Esophagus squamous epithelium (tissue), 5 donors: ENCODE measurements at places on chromosomes 13 and 19.

DNA sequence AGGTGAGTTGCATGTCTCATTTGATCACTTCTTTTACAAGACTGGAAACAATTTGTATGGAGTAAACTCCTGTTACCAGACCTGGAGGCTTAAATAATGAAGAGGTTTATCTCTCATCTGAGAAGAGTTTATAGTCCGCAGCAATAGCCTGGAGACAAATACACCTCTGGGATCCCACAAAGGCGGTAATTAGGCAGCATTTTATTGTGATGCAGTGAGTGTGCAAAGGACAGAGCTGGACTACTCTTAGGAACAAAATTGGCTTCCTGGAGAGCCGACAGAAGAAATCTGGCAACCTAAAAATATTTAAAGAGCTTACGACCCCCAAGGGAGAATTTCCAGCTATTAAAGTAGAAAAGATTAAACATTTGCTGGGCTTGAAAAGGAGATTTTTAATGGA lies 11.8 kb upstream of the KATNAL1 start:
- no peak for DNase-seq

DNA sequence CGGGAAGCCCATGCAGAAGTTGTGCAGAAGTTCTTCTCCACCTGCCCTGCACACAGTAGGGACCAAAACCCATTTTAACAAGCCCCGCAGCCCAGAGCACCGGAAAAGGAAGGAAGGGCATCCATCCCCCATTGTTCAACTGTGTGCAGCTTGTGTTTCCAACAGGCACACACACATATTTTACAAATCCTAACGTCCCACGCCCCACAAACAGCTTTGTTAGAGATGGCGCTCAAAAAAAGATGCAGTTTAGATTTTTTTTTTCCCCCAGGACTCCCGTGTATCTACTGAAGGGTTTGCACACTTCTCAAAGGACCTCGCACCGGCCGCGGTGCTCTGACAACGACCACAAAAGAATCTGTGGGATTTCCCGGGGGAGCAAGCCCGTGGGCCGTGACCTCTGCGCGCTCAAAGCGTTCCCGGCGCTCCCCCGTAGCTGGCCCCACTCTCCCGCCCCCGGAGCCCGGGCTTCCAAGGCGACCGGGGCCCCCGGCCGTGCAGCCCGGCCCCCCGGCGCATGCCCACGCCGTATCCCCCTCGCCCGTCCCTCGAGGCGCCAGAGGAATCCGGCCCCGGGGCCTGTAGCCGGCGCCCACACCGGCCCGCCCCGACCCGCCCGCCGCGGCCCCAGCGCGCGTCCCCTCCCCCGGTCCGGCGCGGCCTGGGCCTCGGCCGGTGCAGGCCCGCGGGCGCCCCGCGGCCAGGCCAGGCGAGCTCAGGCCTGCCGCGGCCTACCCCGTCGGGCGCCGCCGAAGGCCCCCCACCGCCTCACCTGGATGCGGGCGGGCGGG lies 523 bp downstream of the ELAVL1 start:
- no peak for DNase-seq

- DNase-seq: no peak
Measured at GRCh38 chr19:50833117-50833801, at the start of gene KLK15. Gene KLK15 (minus strand): TSS chr19:50833574. CDS start chr19:50831492, 2,082 bp downstream.

- no peak for DNase-seq
Measured at GRCh38 chr13:26457212-26457611, 100.3 kb upstream of the WASF3 start.

DNA sequence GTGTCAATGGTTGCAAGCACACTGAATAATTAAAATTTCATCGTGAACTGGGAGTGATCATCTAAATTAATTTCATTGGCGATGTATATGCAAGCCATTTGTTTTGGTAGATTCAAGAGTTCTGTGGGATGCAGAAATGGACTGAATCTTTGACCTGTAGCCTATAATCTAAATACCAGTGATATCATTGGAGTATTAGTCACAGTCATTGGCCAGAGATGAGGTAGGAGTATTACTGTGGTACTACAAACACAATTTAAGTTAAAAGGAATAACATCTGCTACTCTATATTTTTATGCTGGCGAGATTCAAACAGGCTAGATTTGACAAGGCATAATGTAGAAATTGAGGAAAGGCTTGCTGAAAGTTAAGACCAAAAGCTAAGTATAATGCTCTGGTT lies 14.0 kb downstream of the FRY start:
- no peak for DNase-seq

DNA sequence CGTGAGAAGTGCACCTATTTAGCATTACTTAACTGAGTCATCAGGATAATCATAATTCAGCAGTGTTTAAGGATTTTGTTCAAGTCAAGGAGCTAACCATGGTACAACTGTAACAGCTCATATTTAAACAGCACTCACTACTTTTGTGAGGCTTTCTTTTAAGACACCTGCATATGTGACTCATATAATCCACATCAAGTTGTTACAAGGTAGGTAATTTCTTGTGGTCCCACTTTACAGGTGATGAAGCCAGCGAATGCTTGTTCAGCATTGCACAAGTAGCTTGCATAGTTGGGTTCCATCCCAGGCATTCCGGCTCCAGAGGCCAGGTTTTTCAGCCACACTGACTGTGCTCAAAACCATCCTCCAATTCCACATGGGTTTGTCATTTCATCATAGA lies 569.2 kb downstream of the MYO16 start:
- no peak for DNase-seq

DNA sequence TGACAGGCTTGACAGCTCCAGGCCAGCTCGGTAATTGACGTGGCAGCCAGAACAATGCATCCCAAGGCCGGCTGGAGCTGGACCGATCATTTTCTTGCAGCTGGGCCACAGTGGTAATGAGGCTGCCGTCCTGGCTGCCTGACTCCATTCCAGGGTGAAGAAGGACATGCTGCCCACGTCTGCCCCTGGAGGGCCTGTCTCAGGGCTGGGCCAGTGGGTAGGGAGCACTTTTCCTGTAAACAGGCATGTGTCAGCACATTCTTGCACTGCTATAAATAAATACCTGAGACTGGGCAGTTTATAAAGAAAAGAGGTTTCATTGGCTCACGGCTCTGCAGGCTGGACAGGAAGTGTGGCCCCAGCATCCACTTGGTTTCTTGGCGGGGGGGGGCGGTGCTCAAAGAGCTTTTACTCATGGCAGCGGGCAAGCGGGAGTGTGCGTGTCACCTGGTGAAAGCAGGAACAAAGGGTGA lies 38.1 kb upstream of the KCTD15 start:
- no peak for DNase-seq

DNA sequence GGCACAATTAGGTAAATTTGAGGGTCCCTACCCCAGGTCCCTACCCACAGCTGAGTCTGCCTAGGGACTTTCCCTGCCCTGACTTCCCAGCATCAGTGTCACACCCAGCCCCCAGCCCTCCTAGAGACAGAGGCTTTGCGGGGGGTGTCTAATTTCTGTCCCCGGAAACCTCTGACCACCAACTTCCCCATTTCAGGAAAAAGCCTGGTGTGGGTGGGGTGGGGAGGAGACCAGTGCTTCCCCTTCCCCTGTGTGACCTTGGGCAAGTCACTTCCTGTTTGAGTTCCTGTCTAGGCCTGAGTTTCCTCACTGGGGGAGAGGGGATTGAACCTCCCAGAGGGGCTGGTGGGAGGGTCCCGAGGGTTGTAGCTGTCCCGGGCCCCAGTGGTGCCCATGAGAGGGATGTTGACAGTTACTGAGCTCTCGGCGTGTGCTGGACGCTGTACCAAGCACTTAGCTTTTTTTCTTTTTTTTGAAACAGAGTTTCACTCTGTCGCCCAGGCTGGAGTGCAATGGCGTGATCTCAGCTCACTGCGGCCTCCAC lies 7.9 kb downstream of the VASP start:
- no peak for DNase-seq

GRCh38 chr13:68261105-68261504 lies 1031.0 kb upstream of the PCDH9 start:
- no peak for DNase-seq

- no peak for DNase-seq
Measured at GRCh38 chr19:29395734-29396414, 129.9 kb upstream of the VSTM2B start.

- no peak for DNase-seq
Measured at GRCh38 chr19:54792814-54793213, 10.6 kb upstream of the KIR2DL4 start.

- DNase-seq: no peak
Measured at GRCh38 chr13:57813651-57814050, 182.1 kb downstream of the PCDH17 start.

GRCh38 chr19:3274942-3275582 lies 50.6 kb downstream of the CELF5 start:
- DNase-seq: no peak

DNA sequence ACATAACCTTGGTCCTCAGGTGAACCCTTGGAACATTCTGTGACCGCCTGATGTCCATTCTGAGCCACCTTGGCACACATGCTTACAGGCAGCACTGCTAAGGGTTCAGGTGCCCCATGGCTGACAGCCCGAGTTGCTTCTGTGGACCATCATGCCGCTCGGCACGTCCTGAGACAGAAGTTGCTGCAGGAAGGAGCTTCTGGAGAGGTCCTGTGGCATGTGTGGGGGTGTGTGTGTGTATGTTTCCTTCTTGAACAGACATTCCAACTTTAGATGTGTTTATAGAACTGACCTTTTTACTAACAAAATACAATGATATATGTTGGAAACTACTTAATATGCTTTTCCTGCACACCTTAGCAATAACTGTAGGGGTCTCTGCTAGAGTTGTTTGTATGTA lies 4.8 kb upstream of the C1QTNF9 start:
- no peak for DNase-seq

- DNase-seq: no peak
Measured at GRCh38 chr13:44932850-44933251, 56.4 kb downstream of the NUFIP1 start.

- no peak for DNase-seq
Measured at GRCh38 chr13:83710133-83710515, 172.2 kb downstream of the SLITRK1 start.

GRCh38 chr13:76463314-76463713 lies 422.9 kb downstream of the KCTD12 start:
- DNase-seq: no peak

DNA sequence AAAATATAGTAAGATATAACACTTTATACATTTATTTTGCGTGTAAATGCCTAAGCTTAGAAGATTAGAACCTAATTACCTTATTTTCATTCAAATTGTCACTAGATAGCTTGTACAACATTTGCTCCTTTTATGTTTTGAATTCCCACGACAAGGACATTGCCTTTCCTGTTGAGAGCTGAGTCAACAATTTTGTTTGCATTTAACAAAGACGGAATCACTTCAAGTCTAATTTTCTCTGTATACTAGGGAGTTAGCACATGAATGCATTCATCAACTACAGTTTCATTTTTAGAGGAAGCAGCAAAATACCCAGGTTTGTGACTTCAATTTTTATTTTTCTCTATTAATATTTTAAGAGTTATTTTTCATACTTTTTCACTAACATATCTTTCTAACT lies 48.7 kb upstream of the PCCA start:
- DNase-seq: no peak

GRCh38 chr13:95212983-95213850 lies 88.0 kb downstream of the ABCC4 start:
- no peak for DNase-seq

DNA sequence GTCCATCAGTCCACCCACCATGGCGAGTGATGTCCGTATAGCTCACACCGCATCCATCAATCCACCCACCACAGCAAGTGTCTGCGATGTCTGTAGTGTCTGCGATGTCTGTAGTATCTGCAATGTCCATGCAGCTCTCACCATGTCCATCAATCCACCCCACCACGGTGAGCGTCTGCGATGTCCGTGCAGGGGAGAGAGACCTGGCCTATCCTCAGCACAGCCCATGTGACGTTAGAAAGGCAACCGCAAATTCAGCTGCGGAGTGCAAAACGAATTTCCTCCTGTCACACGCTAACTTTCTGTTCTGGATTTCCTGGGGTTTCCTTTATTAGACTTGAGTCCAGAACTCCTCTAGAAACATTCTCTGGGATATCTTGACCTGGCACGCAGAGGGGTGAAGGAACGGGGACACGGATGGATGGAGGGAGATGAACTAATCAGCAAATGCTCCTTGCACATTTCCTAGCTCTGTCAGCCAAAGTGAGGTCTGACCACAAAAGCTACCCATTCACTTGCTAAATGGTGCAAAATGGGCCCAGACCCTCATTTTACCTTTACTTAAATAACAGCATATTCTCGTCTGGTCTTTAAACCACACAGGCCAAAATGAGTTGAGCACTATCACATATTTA lies 18.3 kb downstream of the RASA3 start:
- no peak for DNase-seq

GRCh38 chr13:28655561-28655960 lies 3.4 kb upstream of the POMP start:
- DNase-seq: no peak

DNA sequence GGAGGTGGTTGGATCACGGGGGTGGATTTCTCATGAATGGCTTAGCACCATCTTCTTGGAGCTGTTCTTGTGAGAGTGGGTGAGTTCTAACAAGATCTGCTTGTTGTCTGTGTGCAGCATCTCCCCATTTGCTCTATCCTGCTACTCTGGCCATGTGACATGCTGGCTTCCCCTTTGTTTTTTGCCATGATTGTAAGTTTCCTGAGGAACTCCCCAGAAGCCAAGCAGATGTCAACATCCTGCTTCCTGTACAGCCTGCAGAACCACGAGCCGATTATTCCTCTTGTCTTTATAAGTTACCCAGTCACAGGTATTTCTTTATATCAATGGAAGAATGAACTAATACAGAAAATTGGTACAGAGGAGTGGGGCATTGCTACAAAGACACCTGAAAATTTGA lies 2.3 kb upstream of the SIGLEC12 start:
- no peak for DNase-seq

- DNase-seq: no peak
Measured at GRCh38 chr13:93875547-93875946, 603.9 kb downstream of the DCT start.

- no peak for DNase-seq
Measured at GRCh38 chr19:35510626-35510964, 2.9 kb downstream of the DMKN start.

GRCh38 chr19:12779162-12779993 lies 4.0 kb upstream of the HOOK2 start:
- DNase-seq: no peak

GRCh38 chr13:110164706-110165105 lies 142.3 kb downstream of the COL4A1 start:
- DNase-seq: no peak

- DNase-seq: no peak
Measured at GRCh38 chr13:42654212-42654611, 80.3 kb downstream of the TNFSF11 start.

- no peak for DNase-seq
Measured at GRCh38 chr13:99279637-99280036, 21.5 kb upstream of the GPR18 start.

DNA sequence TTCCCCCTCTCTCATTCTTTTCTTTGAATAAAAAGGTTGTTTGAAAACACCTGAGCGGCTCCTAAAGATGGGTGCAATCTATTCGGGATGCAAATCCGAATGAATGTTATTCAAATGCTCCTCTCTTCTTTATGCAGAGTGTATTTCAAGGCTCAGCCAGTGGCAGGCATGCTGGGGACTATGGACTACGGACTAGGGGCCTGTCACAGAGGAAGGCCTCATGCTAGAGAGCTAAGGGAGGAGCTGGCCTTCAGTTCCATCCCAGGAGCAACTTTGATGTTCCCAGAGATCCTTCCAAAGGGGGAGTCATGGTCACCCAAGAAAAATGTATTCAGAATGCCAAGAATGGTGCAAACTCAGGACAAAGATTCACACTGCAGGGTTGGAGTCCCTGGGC lies 9.3 kb downstream of the ALOX5AP start:
- DNase-seq: no peak

GRCh38 chr13:102035969-102036368 lies 365.9 kb downstream of the FGF14 start:
- DNase-seq: no peak

- no peak for DNase-seq
Measured at GRCh38 chr13:98252931-98253470, 75.9 kb upstream of the RNF113B start.

- no peak for DNase-seq
Measured at GRCh38 chr13:78383071-78383484, 220.3 kb downstream of the POU4F1 start.
